T follicular helper cell (primary cell): ENCODE measurements at places on chromosomes 6 and 20.

- no peak for DNase-seq
Measured at GRCh38 chr20:43853174-43853803, 61.4 kb upstream of the TOX2 start.

DNA sequence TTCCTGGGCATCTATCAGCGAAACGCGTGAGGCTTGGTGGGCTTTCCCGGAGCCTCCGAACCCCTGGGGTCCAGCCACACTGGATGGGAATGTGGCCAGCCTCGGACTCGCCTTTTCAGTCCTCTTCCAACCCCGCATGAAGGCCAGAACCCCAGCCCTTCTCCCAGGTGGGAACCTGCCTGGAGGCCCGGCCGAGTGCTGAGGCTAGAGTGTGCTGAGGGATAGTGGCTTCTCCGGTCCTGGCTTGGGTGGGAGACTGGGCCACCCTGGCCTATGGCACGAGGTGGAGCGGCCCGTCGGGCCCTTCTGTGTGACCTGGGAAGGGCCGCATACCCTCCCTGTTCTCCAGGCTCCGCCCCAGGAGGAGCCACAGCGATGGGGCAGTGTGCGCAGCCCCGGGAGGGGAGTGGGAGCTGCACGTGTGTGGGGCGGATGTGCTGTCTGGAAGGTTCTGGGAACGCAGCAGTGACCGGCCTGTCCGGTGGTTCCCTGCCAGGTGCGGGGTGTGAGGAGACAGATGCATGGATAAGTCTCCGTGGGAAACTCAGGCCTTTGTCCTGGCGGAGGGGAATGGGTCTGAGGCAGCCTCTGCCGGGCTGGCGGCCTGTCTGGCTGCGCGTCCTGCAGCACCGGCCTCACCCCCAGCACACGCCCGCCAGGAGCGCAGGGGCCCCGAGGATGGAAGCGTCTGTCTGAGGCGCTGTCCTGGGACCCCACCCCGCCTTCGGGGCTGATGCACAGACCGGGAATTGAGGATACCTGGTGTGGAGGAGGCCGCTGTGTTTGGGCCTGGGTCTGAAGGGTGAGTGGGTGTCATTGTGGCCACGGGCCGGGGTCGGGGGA is 1.1 kb upstream of the BHLHE23 start:
- DNase-seq: no peak

GRCh38 chr6:97097068-97098047 is 172.8 kb downstream of the KLHL32 start:
- no peak for DNase-seq

GRCh38 chr6:140571145-140571544 is 1196.7 kb upstream of the CITED2 start:
- DNase-seq: no peak

DNA sequence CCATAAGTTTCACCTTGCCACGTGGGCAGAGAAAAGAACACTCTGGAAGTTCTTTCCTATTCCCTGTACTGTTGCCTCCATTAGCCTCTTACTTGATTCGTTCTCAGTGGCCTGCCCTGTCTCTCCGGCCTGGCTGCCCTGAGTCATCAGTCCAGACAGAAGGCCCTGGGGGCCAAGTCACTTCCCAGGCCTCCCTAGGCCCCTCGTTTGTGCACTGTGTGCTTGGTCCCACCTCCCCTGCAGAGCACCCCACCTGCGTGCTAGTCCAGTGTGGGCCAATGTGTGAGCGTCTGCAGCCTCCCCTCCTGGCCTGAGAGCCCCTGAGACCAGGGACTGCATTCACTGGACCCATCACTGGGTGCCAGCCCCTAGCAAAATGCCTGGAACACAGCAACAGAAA is 191.2 kb upstream of the RREB1 start:
- DNase-seq: no peak

GRCh38 chr6:142900227-142900971 is 44.6 kb downstream of the HIVEP2 start:
- peak; percentile 61 for DNase-seq

GRCh38 chr6:106094964-106095335 is 8.8 kb downstream of the PRDM1 start:
- DNase-seq: no peak

DNA sequence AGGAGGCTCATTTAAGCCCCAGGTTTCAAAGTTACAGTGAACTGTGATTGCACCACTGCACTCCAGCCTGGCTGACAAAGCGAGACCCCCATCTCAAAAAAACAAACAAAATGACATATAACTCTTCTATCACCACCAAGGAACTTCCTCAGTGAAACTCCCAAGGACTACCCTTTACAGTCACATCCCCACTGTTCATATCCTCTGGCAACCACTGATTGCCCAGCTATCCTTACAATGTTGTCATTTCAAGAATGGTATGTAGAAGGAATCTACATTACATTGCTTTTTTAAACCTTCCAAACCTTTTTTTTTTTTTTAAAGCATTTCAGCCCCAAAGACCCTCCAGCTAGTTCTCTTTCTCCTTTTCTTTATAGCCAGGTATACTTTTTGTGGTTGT is 123.1 kb upstream of the CARMIL1 start:
- DNase-seq: no peak

GRCh38 chr20:16744178-16744807 is 3.9 kb upstream of the OTOR start:
- no peak for DNase-seq

DNA sequence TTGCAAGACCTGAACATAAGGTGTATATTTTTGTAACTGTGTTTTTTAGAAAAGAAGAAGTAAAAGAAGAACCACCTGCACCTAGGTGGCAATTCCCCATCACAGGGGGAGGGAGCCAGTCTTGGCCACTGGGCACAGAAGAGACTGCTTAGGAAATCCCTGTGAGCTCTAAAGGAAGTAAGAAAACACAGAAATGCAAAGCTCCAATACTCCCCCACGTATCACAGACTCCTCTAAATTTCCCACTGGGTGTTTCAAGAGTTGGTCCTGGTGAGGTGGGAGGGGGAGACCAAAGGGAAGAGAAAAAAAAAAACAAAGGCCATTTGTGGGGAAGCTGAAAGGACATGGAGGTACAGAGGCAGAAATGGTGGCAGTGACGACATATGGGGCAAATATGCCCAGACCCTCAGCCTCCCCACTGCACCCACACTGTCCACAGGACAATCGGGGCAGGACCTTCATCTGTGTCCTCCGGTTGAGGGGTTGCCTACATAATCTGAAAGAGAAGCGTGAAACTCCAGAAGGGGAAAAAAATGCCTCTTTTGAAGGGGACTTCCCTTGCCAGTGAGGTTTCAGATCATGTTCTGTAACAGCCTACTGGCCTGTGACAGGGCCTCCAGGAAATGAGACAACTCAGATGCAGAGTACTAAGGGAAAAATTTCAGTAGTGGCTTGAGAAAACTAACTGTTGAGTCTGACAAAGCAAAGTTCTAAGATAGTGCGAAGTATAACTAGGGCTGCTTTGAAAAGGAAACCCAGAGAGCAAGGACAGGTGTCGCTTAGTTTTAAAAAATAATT is 226.2 kb upstream of the MARCKS start:
- DNase-seq: no peak

DNA sequence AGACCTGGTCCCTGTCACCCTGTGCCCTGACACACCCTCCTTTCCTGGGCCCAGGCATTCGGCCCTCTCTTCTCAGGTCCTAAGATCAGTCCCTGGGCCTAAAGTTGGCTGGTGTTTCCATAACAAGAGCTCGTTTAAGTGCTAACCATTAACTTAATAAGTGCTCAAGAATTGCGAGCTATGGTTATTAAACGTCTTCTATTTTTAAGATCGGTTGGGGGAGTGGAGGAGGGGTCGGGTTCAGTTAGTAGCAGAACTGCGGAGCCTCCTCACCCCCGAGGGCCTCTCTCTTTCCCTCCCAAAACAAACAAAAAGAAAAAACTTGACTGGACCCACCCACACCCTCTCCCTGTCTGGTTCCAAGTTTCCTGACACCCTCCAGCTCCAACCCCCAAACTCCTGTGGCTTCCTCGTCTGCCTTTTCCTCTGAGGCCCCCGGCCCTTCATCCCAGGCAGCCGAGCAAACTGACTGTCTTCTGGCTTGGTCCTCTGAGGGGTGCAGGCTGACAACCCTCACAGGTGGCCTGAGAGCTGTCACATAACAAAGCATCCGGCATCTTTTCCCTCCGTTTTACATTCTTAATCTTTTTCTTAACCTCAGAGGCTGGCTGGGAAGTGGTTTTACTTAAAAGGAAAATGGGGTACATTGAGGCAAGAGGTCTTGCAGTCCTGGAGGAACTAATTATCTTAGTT is 2.0 kb downstream of the STK35 start:
- no peak for DNase-seq

DNA sequence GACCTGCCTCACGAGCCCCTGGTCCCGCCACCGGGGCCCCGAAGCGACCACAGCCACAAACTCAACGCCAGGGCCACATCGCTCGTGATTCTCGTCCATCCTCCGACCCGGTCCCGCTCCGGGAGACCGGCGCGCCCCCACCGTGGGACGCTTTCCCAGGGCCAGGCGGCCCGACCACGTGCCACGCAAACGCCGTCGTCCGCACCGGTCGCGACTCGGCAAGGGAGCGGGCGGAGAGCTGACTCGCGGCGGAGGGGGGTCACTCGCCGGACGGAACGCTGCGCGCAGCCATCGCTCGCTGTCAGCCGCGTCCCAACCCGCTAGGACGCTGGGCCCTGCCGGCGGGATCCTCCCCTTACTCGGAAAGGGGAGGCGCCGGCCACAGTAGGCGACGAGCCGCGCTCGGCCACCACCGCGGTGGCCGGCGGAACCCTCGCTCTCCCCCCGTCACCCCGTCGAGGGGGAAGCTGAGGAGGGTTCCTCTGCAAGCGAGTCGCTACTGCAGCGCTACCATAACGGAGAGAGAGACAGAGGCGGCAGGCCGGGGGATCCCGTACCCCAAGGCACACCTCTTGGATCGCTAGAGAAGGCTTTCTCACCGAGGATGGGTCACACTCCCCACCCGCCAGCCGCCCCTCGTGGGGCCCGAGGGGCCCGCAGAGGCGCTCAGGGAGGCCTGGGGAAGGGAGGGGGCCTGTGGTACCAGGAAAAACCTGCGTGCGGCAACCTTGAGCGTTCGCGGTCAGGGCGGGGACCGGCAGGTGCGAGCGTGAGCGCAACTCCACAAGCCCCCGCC is 511.8 kb upstream of the ZNF337 start:
- peak; percentile 27 for DNase-seq

DNA sequence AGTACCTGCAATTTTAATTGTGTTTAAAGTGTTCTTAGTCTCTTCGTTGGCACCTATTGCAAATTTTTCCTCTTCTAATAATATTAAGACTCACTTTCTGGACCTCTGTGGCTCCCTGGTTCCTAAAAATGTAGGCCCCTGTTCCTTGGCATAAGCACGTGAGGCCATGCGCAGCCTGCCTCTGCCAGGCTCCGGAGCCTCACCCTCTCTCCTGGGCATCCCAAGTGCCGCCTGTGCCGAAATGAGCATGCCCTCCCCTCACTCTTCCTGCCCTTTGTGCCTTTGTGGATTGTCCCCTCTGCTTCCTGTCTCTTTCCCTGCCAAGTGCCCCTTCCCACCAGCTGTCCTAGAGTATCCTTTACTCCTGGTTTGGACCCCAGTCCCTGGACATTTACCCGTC is 246.1 kb downstream of the TMEM242 start:
- no peak for DNase-seq

DNA sequence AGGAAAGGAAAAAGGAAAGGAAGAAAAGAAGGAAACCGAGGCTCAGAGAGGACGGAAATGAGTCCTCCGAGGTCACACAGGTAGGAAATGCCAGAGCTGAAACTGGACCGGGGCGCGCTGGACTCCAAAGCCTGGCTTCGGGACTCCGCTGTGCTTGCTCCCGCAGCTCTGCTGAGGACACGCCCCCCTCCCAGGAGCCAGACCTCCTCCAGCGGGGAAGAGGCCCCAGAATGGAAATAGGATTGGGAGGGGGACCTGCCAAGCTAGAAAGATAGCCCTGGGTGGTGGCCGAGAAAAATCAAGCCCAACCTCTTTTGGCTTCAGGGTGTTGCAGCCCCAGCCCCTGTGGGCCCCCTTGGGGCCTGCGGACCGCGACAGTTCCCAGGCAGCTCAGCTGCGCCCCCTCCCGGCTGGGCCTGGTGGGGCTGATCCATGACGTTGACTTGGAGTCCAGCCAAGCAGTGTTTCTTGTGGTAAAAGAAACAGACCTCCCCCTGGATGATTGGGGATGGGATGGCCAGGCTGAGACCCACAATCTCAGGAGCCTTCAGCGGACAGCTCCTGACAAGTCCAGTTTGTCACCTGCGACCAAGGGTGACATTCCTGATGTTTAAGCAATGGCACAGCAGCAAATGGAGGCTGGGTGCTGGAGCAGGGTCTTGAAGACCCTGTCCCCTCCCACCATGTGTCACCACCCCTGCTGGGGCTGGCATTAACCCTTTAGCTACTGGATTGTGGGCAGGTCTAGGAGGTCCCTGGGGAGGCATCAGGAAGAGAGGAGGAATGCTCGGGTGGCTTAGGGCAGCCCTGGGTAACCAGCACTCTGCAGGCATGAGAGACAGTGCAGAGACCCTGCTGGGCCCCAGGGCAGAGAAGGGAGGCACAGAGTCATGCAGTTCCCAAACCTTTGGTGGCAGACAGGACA is 55.4 kb downstream of the RIPOR3 start:
- DNase-seq: peak; percentile 23

DNA sequence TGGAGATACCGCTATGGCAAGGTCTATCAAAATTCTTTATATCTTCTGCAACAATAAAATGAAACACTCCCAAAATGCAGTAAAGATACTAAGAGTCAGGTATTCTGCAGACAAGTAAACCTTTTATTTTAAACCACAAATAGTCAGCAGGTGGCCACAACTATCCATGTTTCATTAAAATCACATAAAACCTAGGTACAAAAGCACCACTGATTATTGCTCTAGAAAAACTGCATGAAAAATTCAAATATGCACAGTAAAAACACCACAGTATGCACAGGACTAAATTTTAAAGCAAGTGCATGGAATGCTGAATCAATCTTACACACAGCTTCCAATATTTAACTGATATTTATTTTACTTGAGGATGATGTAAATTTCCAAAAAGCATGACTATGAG is 33.3 kb downstream of the HMGN3 start:
- no peak for DNase-seq

GRCh38 chr20:50346374-50347283 is 156.0 kb downstream of the CEBPB start:
- no peak for DNase-seq

GRCh38 chr6:21005816-21006570 is 471.7 kb downstream of the CDKAL1 start:
- DNase-seq: no peak
